ENCODE measurements at places on chromosomes 3 and 15.

GRCh38 chr3:64939309-64939708 is 251.5 kb upstream of the ADAMTS9 start:
- DNase-seq = no peak

DNA sequence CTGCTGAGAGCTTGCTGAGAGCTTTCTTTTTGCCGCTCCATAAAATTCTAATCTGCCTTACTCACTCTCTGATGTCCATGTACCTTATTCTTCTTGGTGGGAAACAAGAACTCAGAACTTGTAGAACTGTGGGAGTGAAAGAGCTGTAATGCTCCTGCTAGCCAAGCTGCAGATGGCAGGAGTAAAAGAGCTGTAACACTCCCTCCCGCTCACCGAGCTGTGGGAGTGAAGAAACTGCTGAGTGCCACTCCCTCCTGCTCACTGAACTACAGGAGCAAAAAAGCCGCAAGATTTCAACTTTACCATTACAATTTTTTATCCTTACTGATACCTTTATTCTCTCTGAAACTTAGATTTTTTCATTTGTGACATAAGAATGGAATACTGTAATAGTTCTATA is 199.1 kb downstream of the SI start:
- DNase-seq = no peak

- peak; percentile 79 for DNase-seq
Observed at GRCh38 chr3:16520970-16521881, 7.7 kb upstream of the RFTN1 start.

DNA sequence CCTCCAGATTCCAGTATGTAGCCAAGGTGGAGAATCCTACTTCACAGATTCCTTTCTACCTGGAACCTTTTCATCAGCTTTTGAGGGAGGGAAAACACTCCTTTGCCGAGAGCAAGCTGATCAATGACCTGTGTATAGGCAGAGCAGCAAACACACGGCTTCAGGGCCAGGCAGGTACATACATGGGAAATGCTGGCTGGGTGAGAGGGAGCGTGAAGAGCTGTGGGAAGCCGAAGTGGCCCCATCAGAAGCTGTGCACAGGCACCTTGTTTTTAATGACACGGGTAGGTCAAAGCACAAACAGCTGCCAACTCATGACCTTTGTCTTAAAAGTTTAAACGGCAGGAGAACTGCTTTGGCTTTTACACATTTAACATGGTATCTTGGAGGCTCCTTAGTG is 25.3 kb downstream of the STARD5 start:
- DNase-seq = no peak

GRCh38 chr3:140599496-140599895 is 78.4 kb upstream of the TRIM42 start:
- DNase-seq = no peak

- DNase-seq = no peak
Observed at GRCh38 chr15:62927196-62927595, 115.4 kb upstream of the TPM1 start.

- no peak for DNase-seq
Observed at GRCh38 chr3:53842436-53843194, 3.6 kb downstream of the CHDH start.
